Myocyte (in vitro differentiated cells): ENCODE measurements at places on chromosomes 6 and 20. TPM values are rescaled to one million over a fixed set of nuclear protein-coding genes. Genes with fewer than 3 reads are reported as not detected.

DNA sequence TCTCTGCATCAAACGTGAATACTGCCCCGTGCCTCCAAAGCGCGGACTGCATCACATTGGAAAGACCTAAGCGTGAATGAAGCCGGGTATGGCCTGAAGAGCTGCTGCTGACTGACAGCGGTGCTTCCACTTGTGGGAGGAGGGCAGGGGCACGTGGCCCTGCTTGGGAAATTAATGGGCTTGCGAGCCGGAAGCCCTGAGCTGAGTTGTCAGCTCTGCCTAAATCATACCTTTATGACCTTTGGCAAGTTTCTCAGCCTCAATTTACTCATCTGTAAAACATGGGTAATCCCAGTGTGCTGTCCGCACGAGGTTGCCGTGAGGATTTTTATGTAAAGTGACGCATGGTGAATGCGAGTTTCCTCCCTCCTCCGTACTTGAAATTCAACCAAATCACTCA is 67.0 kb upstream of the FOXQ1 start:
- no peak for DNase-seq

GRCh38 chr6:144416773-144417172 is 131.6 kb downstream of the UTRN start:
- no peak for DNase-seq

DNA sequence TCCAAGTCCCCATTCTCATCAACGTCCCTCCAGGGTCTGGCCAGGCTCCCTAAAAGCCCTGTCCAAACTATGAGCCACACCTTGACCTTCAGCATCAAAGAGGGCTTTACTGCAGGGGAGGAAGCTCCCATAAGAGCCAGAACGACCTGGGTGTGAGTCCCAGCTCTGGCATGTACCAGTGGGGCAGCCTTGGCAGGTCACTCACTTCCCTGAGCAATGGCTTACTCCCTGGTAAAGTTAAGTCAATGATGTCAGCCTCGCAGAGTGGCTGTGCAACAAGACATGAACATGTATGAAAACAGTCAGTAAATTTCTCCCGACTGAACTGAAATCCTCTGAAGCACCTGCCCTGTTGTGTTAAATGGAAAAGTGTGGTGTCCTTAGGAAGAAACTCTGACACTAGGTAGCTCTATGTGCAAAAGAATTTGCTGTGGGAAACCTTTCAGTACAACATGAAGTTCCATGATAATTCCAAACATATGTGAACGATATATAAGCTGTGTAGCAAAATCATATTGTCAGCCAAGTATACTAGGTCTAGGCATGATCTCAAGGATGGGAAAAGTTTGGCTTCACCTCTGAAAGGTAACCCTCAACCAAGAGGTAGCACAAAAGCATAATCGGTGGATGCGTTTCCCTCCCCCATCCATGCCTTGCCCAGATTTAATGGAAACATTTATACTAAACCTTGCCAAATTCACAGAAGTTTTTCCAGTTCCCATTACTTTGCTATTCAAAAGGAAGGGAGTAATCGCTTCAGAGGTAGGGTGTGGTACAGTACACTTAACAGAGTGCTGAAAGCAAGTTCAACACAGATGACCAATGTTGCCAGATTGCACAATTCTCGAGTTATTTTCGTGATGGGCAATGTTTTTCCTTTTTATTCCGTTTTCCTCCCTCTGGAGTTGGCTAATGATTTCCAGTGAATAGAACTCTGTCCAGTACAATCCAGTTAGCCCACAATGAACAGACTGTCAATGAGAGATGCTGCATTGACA is 49.0 kb upstream of the RANBP9 start:
- DNase-seq = peak; percentile 15

DNA sequence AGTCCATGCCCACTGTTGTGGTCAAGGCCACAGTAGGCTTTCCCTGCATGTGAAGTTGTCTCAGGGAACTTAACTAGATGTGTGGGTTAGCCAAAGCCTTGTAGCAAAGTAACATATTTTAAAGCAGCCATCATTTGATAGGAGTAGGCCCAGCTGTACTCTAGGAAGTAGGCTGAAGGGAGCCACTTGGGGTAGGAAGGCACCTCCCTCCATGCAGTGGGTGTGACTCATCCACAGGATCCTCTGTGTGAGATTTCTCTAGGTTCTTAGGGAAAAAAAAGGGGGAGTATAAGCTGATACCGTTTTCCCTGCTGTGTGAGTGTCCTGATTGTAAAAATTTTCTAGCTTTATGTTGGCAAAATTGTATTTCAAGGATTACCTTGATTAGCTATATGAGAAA is 44.7 kb downstream of the VAPB start:
- peak; percentile 42 for DNase-seq

- DNase-seq = no peak
Measured at GRCh38 chr6:159935065-159935464, 33.8 kb upstream of the IGF2R start.

DNA sequence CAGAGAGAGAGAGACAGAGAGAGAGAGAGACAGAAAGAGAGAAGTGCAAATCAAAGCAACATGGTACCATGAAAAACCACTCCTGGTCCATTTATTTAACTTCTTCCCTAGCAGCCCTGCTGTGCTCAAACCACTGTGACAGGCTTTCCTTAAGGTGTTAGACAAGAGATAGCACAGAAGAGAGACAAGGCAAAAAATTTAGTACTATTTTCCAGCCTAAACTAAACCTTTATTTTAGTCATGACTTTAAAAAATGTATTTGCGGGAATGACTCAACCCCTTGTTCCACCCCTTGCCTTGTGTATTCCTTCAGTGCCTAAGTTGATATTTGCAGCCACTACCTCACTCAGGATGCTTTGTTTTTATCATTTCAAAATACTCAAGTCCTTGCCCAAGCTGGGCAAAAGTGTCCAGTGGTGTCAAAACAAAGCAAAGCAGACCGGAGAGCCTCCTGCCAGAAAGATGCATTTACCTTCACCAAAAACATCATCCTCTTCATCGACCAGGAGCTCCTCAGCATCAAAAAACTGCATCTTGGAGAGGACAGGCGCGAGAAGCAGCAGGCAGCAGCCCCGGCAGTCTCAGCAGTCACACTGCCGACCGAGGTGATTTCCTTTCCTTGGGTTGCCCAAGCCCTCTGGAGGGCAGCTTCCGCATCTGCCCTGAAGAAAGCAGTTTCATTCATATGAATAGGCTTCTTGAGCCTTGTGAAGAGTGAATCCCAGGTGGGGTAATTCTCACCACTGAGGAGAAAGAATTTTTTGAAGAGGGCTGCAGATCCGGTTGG is at the start of gene RIPOR2:
TSS of gene RIPOR2 (minus strand) at position 595 of the 787 bp plus-strand sequence. CDS start at position 533, 62 bp downstream.
- no peak for DNase-seq

- DNase-seq = no peak
Measured at GRCh38 chr20:61797200-61797599, 268.5 kb downstream of the TAF4 start.

GRCh38 chr6:117477988-117478852 is 4.3 kb upstream of the DCBLD1 start:
- DNase-seq = peak; percentile 52

- no peak for DNase-seq
Measured at GRCh38 chr6:148566664-148567350, 180.0 kb upstream of the UST start.

DNA sequence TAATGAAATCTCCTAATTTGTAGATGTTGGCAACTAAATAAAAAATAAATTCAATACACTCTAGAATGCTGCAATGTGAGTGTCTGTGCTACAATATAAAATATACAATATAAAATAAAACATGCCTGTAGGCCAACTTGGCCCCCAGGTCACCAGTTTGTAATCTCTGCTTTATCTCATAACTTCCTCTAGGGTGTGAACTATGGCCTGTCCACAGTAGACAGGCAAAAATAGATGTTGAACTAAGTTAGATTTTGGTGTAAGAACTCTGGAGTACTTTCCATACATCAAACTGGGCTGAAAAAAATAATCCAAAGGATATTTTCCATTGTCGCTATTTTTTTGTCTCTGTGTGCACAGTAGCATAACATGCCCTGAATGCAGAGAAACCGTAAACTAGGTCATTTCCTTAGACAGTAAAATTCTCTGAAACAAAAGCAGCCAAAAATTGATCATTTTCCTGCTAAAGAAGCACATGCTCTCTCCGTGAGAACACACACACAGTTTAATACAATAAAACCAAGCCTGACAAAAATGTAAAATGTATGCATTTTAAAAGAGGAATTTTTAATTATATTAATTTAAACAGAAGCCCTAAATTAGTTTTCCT is 98.5 kb upstream of the ZFP64 start:
- DNase-seq = no peak

- no peak for DNase-seq
Measured at GRCh38 chr6:151084275-151084674, 155.5 kb upstream of the AKAP12 start.

DNA sequence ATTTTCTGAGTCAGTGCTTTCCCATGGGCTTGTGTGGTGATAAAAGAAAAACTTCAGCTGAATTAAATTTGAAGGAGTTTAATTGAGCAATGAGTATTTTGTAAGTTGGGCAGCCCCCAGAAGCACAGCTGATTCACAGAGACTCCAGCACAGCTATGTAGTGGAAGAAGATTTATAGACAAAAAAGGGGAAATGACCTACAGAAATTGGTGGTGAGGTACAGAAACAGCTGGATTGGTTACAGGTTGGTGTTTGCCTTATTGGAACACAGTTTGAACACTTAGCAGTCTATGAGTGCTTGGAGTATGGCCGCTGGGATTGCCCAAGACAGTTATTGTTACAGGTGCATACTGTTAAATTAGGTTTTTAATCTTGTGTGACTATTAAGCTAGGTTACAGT is 96.9 kb upstream of the PTPRK start:
- no peak for DNase-seq

GRCh38 chr20:17602493-17602892 is 32.6 kb downstream of the DSTN start:
- no peak for DNase-seq

DNA sequence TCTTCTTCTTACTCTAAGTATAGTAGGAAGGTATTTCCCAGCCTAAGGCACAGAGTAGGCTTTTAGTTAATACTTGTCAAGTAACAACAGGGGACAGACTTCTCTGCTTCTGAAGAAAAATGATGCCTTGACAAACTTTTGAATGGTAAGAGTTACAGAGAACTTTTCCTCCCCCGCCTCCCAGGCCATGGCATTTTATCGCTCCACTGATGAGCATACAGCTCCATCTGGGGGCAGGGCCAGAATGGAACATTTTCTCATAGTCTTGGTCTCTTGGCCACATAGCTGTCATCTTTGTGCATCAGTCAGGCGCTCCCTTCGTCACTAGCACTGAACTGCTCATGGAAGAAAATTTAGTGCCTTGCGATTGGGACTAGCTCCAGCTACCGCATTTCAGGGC is 1066.8 kb upstream of the CITED2 start:
- DNase-seq = peak; percentile 95

Gene CAP2
- 187 and 262 TPM in 2 replicates for total RNA-seq

Gene SS18L1
- total RNA-seq = 19.3 and 22.6 TPM in 2 replicates

Gene CST9L
- not detected in 2 replicates for total RNA-seq

Gene MEP1A
- not detected in 2 replicates for total RNA-seq

Gene LPA
- total RNA-seq = not detected in 2 replicates
